ENCODE measurements at places on chromosomes 1 and 21.
A peak's percentile ranks its signal among the peaks of the same experiment; 100 is the strongest.

DNA sequence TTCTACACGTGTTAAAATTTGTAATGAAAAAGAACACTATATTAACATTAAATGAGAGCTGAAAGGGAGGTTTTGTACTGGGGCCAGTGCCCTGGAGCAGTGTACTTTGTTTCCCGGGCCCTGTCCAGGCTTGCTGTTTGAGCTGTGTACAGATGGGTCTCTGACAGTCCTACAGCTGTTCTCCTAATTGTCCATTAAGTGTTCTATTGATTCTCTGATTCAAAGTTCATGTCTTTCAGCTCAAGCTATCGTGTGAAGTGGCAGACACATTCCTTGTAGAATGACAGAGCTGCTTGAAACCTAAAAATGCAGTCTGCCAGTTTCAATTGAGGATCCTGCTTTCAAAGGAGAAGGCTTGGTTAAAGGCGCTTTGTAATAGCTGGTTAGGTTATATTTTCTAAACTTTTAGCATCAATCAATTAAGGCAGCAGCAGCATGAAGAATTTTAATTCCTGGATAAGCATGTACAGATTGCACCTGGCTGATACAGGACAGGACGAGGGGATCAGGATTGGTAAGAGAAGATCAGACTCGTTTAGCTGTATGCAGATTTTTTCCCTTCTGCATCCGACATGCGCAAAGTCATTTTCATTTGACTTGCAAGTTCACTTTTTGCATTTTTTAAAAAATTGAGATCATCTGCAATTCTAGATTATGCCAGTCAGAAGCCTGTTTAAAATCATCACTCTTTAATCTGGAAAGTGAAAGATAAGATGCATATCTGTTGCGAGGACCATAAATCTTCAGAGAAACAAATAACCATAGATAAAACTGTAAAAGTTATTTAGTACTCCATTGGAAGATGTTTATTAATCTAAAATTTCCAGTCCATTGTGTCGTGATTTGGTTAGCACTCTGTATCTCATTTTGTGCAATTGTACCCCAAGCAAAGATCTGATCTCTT, 98.5 kb downstream of the ATG4C start:
- DNase-seq = no peak

GRCh38 chr1:111154021-111154999, 14.3 kb downstream of the CEPT1 start:
- no peak for DNase-seq

GRCh38 chr1:19957779-19958178, 21.6 kb downstream of the PLA2G2A start:
- no peak for DNase-seq

GRCh38 chr1:56719171-56719570, 74.1 kb downstream of the PRKAA2 start:
- DNase-seq = no peak

DNA sequence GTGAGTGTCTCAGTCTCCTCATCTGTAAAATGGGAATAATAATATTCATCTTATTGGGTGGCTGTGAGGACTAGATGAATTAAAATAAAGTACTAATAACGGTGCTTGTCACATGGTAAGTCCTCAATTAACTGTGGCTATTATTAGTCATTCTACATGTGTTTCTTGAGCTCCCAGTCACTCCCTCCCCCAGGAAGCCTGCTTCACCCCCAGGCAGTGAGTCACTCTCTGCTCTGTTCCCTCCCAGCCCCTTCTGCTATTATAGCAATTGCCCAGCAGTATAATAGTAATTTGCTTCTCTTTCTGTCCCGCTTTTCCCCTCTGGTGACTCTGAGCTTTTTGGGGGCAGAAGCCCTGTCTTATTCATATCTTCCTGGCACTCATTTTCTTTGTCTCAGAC, 102.0 kb downstream of the BEND5 start:
- peak; percentile 54 for DNase-seq

GRCh38 chr1:203128716-203129500, 1.4 kb downstream of the ADORA1 start:
- DNase-seq = no peak

- DNase-seq = no peak
Observed at GRCh38 chr1:76871355-76871974, 4.2 kb downstream of the ST6GALNAC5 start.

DNA sequence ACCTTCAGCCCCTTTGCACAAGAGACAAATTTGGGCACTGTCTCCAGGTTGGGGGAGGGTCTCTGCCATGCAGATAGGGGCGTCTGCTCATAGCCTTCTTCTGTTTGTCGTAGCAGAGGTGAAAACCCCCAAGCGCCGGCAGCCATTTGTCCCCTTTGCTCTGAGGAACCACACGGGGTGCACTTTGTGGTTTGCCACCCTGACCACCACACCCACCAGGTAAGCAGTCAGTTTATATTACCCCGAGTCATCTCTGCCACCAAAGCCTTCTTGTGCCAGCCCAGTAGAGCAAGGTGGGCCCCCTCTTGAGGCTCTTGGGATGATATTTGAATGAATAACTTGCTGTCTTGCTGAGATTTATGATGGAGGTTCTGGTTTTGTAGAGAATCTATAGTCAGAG, 111.8 kb downstream of the VPS13D start:
- no peak for DNase-seq

DNA sequence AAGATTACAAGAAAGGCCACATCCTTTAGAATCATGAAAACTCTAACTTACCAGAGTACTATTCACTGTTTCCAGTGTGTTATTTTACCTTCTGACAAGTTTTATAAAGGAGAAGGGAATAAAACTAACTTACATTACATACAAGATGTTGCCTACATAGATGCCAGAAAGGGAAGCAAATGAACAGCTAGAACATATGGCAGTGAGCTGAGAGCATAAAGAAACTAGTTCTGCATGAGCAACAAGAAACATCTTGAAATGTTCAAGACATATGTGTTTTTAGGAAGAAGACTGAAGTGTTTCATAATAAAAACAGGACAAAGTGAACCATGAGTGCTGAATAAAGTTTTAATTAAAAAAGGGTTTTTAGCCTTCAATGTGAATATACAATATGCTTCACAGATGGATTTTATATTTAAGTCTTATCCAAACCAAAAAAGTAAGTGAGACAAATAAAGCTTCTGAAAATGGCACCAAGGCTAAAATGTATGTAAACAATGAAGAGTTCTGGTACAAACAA, 39.4 kb downstream of the SLC5A9 start:
- DNase-seq = no peak

DNA sequence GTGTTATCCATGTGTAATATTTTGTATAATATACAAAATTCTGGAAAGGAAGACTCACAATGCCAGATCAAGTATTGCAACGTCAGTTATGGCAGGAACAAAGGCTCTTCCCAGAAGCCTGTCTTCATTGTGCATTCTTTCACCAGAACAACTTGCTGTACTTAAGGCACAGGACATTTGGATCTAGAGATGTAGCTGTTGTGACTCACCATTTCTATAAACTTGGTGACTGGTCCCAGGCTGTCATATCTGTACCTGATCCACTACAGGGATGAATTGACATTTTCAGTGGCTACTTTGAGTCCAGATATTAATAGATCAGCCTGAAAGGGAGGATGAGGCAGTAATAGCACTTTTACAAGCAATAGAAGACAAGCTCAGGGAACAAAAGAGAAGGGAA, 299.8 kb downstream of the DISC1 start:
- DNase-seq = no peak

- no peak for DNase-seq
Observed at GRCh38 chr1:211375146-211375818, 48.6 kb downstream of the TRAF5 start.

DNA sequence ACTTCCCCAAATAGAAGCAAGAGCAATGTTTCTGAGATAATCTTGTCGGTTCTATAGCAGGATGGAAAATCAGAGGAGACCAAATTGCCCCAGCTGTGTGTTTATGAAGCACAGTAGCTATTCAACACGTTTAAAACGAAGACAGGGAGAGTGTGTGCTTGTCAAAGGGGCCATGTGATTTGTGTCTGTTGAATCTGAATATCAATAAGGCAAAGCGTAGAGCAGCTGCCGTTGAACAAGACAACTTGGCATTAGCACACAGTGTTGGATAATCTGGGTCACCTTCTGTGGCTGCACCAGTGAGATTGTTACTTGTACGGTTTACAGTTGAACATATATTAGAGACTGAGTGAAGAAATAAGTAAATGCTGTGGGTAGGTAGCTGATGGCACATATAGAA, 1.0 kb downstream of the CRB1 start:
- no peak for DNase-seq

DNA sequence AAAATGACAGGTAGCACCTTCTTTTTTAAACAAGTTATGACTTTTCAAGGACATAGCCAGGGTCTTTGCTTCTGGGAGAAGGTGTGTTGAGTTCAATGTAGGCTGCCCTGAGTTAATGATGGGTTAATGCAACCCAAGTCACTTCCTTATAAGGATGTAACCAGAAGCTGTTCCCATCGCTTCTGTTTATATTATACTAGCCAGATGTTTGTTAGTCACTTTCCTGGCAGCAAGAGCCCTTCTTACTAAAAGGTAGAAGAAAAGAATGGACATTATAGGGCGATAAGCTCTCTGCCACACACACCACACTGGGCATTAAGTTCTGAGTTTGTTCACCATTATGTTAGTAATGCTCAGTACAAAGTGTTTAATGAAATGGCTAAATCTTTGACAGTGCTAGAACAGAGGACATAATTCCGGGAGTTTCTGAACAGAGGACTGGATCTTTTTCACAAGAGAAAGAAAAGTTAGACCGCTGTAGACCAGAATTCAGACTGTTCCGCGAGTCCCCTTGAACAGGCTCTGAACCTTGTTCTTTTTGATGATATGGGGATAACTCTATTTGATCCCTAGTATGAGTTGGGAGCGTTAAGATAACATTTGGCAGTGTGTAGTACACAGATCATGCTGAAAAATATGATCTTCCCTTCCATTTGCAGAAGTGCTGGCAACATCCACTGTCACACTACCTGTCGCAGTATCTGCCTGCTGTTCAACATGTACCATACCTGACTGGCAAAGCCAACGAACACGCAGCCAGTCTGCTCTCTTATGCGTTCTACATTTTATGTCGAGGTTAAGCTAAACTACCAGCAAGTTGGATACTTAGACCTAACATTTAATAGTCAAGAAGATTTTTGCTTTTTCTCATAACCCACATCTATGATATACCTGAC, 41.0 kb downstream of the DEGS1 start:
- no peak for DNase-seq

GRCh38 chr1:92837062-92837461, 5.2 kb downstream of the RPL5 start:
- no peak for DNase-seq

DNA sequence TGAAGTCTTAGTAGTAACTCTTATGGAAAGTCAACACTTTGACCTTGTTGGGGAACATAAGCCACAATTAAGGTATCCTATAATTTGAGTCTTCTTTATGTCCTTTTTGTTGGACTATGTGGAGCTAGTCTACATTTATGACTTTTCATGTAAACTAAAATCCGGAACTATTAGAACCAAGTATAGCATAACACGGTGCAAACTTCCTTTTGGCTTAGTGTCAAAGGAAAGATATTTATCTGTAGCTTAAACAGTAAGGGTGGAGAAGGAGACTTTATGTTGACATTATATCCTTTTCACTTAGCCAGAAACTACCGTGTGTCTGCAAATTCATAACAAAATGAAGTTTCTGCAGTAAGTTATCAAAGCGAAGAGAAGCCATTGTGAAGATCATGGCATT, 7.3 kb downstream of the UAP1 start:
- DNase-seq = no peak

- no peak for DNase-seq
Observed at GRCh38 chr1:201554789-201555592, 16.1 kb downstream of the NAV1 start.

DNA sequence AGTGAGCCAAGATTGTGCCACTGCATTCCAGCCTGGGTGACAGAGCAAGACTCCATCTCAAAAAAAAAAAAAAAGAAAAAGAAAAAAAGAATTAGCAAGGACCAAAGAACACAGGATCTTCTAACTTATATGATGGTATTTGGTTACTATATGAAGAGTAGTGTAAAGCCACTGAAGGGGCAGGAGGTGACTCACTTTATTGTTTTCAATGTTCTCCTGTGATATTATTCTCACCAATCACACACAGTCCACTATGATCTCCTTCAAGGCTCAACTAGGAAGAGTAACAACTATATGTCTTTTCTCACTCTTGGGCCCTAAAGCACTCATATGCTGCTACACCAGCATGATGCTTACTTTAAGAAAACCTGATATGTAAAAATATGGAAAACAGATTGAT, 26.7 kb downstream of the RC3H1 start:
- no peak for DNase-seq

DNA sequence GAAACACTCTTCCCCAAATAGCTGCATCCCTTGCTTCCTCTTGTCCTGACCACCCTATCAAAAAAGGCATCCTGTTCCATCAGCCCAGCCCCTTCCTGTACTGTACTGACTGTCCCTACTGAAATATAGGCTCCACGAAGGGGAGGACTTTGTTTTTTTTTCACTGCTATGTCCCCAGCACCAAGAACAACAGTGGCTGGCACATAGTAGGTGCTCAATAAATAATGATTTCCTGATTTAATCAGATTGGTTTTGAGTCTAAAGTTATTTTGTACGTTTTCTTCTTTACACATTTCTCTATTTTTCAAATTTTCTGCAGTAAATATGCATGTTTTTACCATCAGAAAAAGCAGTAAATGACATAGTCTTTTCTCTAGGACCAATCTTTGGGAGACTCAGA, 73.9 kb downstream of the CD58 start:
- DNase-seq = no peak

DNA sequence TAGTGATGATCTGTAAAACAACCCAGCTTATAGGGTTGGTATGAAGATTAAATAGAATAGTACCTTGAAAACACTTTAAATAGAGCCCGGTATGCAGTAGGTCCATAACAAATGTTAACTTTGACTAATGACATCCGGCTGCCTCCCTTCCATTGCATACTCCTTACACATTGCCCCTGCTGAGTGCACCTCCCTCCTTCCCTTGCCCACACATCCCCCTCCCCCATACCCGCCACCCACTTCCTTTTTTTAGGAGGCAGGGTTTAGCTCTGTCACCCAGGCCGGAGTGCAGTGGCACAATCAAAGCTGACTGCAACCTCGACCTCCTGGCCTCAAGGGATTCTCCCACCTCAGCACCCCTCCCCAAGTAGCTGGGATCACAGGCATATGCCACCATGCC, 24.4 kb upstream of the ZC3H12A start:
- DNase-seq = no peak

- no peak for DNase-seq
Observed at GRCh38 chr1:17377325-17377953, 5.4 kb downstream of the PADI6 start.

DNA sequence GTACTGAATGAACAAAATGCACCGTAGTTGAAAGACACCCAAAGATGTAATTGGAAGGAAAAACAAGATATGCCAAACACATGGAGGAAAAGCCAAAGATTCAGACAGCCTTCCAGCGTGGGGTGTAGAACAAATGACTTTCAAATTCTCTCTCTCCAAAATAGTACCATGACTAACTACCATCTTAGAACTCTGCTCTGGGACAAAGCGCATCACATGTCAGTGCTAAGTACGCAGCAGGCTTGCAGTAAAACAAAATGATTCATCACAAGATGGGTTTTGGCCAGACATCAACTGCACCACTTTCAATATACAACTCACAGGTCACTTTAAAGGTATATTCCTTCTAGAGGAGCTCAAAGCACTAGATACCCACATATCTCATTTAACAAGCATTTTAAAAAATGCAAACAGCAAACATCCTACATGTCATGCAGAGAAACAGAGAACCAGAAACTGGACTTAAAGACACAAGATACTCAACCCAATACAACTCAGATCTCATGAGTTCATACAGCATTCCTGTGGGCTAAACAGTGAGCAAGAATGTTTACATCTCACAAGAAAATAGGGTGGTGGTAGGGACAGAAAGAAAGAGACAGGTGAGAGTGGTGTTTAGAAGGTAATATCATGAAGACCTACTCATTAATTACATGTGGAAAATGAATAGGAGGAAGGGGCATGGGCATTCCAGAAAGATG, 75.7 kb downstream of the BCAR3 start:
- no peak for DNase-seq
